Sigmoid colon (tissue), 7 donors: ENCODE measurements at places on chromosomes 1 and 21.

- DNase-seq, result no peak
These were observed 482.1 kb downstream of the RWDD3 start for GRCh38 chr1:95716097-95716496.

DNA sequence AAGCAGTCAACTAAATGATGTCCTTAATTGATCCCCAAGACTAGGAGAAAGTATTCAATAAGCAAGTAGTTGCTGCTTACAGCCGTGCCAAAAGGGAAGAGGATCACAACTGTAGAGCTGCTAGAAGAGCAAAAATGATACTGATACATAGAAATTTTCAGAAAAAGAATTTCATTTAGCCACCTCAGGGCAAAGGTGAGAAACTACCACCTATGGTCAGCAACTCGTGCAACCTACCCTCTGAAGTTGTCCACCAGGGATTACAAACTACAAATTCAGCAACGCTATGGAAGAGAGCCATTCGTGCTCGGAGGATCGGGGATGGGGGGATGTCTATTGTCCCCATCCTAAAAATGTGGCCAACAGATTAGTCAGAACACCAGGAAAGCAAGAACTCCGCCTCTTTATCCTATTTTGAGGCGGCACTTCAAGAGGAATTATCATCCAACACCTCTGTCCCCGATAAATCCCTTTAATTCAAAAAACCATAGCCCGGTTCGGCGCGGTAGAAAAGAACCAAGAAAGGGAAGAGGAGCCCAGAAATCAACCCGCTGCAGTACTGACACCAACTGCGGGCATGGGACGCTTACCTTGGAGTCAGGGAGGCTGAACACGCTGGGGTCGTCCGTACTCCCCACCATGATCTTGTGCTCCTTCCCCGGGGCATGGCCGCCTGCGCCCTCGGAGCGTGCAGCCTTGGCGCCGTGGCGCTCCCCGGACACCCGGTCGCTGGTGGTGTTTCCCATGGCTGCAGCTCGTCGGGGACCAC, 687 bp downstream of the PRKAB2 start:
- DNase-seq, result no peak

DNA sequence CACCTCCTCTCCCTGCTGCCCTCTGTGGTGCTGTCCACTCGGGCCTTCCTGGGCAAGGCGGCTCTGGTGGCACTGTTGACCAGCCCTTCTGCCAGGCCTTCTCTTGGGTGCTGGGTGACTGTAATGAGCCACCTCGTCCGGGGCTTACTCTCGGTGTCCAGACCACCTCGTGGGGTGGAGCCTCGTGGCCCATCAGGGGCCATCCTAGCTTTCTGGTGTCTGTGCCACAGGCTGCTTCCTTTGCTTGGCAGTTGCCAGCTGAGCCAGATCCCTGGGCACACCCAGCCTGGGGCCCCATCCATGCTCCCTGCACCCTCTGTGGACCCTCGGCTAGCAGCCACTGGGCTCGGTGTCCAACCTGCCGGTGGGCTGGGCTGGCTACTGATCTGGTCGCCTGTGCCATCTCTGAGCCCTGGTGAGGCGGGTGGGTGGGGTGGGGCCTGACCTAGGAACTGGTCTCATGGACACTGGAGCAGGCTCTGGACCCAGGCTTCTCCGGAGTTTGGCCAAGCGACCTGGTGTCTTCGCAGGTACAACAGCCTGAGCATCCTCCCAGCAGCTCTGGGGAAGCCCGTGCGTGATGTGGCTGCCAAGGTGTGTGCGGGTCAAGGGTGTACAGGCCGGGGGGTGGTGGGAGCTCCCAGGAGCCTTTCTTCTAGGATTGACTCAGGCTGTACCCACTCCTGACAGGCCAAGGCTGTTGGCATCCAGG, 1.4 kb downstream of the PRXL2B start:
- no peak for DNase-seq

- no peak for DNase-seq
These were observed at the start of gene MFAP2 for GRCh38 chr1:16980473-16981268. MFAP2 (minus strand) TSS chr1:16980620; CDS start chr1:16978273, 2,347 bp downstream.

DNA sequence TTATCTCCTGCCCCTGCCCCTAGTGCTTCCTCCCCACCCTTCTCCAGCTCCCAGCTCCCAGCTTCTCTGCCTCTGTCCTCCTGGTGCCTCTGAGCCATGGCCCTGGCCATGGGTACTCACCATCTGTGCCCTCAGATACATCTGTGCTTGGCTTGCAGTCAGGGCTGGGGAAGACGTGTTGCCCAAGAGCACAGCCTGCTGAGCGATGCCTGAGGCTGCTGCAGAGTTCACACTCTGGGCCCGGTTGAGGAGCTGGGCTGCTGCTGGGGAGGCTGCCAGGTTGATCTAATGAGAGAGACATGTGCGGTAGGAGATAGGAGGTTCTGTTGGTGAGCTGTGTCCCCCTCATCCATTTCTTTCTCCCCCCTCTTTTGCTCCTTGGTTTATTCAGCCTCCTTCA, 49.4 kb upstream of the A3GALT2 start:
- DNase-seq, result no peak
